ENCODE measurements at places on chromosomes 1 and 21.
A peak's percentile ranks its signal among the peaks of the same experiment; 100 is the strongest.

DNA sequence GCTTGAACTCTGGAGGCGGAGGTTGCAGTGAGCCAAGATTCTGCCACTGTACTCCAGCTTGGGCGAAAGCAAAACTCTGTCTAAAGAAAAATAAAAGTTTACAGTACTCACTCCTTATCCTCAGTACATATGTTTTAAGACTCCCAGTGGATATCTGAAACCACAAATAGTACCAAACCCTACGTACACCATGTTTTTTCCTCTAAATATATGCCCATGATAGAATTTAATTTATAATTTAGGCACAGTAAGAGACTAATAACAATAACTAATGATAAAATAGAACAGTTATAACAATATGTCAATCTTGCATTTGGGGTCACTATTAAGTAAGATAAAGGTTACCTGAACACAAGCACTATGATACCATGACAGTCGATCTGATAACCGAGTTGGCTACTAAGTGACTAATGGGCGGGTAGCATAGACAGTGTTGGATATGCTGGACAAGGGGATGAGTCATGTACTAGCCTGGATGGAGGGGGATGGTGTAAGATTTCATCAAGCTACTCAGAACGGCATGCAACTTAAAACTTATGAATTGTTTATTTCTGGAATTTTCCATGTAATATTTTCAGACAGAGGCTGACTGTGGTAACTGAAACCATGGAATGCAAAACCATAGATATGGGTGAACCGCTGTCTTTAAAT is 43.7 kb downstream of the ST7L start:
- peak; percentile 59 for DNase-seq

DNA sequence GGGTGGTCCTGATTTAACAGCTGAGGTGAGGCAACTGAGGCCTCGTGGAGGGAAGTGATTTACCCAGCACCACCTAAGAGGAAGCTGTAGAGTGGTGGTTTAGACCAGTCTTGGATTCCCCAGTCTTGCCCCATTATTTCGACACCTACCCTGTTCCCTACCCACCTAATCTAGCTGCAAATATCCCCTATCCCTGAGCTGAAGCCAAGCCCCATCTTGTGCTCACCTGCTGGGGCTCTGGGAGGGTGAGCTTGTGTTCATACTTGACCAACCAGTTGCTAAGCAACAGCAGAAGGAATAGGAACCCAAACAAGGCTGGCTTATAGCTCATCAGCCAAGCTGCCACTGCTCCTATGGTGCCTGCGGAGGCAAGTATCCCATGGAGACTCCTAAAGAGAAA is 2.0 kb downstream of the TEX46 start:
- no peak for DNase-seq

GRCh38 chr1:69038379-69038778 is 529.3 kb upstream of the LRRC7 start:
- no peak for DNase-seq

DNA sequence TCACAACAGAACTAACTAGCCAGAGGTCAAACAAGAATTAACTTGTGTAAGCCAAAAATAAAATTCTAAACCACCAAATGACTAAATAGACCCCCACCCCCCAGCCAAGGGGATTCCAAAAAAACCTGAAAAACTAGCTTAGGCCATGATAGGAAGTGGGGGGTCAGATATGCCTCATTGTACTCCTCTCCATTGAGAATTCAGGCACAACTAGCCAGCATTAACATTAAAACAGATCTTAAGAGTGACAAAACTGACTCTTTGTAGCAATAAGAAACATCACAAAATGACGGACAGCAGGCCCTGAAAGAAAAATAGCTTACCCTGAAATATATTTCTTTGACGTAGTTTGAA is 103.0 kb upstream of the ETV3 start:
- no peak for DNase-seq

GRCh38 chr1:175127565-175127964 is 59.9 kb downstream of the TNN start:
- no peak for DNase-seq

DNA sequence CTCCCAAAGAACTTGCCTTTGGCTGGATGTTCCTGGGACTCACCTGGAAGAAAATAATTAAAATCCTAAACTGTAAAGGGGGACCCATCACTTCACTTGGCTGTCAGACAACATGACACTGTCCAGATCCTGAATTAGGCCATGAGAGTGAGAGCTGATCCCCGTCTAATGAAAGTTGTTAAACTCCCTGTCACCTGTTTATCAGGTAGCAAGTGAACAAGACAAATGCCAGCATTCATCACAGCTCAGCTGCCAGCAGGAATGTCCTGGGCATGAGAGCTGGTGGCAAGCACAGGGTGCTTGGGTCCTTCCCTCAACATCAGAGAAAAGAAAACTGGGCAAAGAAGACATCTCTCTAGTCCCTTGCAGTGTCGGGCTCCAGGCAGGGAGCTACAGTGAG is 23.8 kb downstream of the PMVK start:
- no peak for DNase-seq

- no peak for DNase-seq
Observed at GRCh38 chr1:222991908-222992307, 151.1 kb downstream of the TLR5 start.

Measured in retinal pigment epithelial cell (primary cell).